SK-N-MC (cell line): ENCODE measurements at places on chromosomes 12 and 14.

DNA sequence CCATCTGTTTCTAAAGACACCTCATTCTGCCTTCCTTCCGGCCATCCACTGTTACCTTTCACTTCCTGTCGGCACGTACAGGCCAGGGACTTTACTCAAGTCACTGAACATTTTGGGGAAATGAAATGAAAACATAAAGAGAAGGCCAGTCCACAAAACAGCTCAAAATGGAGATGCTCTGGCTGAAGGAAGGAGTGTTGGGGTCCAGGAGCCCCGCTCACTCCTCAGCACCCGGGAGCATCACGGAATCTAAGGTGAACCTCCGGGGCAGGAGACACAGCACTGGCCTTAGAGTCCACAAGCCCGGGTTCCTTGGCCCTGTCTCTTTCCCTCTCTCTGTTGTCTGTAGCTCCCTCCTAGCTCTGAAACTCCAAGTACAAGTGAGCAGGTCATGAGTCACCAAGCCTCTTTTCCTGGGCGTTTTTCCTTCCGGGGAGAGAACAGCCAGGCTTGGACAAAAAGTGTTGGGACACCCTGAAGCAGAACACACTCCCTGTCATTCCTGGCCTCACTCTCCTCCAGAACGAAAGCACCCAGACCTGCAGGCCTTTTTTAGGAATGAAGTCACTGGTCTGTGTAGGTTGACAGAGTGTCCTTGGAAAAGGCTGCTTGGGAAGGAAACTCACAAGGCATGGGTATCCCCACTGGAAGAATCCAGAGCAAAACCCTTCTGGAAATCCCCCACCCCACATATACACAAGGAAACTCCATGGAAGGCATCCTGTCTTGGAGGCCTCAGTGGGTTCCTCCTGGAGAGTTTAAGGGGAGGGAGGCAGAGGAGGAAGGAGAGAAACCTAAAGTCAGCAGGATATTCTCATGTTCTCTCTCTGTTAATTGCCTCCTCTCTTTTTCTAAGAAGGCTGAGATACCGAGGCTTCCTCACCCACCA is 245.3 kb downstream of the ZFP36L1 start:
- no peak for DNase-seq

DNA sequence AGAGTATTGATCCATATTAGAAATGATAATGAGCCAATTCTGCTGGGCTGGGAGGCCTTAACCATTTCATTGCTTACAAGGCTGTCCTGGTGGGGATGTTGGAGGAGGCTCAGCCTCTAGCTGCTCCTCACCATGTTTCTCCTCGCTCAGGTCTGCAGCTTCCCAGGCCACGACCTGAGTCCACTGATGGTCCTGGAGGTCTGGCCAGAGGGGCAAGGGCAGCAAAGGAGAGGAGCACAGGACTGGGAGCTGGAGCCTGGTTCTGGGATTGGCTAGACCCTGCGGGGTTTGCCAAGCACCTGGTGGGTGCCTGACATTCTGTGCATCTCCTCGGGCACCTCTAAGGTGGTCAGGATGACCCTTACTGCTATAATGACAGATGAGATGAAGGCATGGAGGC is 92.6 kb downstream of the KIF26A start:
- no peak for DNase-seq

GRCh38 chr12:39685854-39686657 is 66.5 kb upstream of the ABCD2 start:
- no peak for DNase-seq

- no peak for DNase-seq
These were observed 85.6 kb downstream of the PLEKHA5 start for GRCh38 chr12:19215115-19215514.

- DNase-seq: no peak
These were observed 6.0 kb upstream of the HRK start for GRCh38 chr12:116887244-116887643.

DNA sequence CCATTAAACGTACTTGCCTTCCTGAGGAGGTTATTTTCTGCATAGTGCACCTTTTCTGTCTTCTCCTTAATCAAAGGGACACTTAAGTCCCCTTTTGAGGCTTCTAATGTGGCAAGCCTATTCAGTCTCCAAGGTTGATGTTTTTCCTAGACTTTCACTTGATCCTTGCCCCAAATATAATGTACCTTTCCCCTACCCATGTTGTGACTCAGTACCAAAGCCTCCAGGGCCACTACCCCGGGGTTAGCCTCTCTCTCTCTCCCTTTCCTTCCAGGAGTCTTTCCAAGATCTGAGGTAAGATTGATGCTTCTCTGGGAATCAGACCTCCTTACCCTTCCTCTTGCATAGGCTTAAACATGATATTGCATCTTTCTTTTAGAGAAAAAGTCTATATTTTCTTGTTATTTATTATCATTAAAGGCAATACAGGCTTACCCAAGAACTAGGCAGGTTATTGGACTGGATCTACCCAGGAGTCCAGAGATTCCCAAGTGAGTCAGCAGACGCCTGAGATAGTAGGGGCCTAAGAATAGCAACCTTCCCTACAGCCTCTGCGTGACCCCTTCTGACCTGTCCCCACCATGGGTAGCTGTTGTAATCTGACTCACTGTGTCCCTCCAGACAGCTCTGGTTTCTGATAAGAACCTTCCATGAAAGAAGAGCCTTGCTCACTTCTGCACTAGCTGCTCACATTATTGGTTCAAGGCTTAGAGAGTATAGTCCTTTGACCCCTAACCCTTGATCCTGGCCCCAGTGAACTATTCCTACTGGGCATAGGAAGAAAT is 172.9 kb downstream of the ZFP36L1 start:
- no peak for DNase-seq

DNA sequence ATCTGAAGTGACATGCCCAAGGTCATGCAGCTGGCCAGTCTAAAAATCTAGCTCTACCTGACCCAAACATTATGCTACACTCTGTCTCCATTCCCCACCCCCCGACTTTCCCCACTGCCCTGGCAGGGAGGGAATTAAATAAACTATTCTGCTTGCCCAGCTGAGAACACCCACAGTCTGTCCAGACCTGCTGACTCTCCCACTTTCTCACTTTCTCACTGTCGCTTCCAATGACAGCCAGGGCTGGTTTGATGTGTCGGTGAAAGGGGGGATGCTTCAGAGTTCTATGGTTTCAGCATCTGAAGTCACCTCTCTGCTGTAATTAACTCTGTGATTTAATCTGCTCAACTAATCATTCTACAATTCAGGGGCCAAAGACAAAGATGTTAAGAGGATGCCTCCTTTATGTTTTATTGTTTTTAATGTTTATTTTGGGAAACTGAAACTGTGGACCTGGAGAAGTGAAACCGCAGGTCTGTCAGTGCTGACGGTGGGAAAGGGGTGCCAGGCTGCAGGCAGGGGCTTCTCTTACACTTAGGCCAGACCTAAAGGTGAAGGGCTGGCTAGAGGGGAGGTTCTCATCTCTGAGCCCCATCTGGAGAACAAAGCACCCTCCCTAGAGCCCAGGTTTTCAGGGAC is 8.1 kb upstream of the MSI1 start:
- no peak for DNase-seq

DNA sequence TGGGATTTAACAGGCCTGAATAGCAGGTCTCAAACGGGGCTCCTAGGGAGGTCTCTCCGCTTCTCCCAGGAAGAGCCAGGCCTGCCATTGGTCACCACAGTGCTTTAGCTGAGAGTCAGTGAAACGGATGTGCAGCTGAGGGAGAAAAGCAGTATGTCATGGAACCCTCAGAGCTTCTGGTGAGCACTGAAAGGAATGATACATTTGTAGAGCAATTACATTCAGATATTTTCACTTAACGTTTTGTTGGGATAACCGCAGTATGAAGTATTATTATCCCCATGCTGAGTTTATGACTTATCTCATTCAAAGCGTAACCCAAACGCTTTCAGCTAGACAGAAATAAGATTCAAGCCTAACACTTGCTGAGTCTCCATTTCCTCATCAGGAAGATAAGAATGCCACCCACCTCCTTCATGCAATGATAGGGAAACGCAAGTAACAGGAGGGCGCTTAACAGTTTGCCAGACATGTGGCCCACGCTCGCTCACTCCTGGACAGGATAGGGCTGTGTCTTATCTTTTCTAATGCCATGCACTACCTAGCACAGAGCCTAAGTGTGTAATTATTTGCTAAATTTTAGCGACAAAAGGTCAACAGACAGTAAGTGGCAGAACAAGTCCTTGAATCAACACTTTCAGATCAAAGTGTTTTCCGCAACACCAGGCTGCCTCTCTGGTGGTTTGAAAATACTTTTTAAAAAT is 28.2 kb downstream of the DAD1 start:
- peak; percentile 74 for DNase-seq

DNA sequence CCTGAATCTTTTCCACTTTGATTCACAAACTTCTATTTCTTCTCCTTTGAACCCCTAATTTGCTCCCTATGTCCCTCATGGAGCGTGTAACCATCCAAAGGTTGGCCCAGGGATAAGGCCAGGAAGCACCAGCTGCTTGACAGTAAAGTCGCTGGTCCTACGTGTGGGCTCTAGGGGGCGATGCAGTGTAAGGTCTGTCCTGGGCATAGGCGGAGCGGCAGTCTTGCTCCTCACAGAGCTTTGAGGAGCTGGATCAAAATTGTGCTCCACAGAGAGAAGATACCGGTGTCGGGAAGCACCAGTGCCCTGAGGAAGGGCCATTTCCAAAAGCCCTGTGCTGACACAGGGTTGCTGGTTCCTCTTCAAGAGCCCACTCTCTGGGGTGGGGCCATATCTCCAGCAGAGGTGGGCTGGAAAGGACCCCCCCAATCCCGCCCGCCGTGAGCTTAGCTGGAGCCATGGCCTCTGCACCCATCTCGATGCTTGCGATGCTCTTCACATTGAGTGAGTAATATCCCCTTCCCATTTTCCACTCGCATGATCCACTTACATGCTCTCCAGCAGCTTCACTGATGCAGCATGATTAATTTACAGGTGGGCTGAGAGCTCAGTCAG is 49.9 kb upstream of the OR4E1 start:
- DNase-seq: peak; percentile 80
